ENCODE measurements at places on chromosomes 4 and X.

- DNase-seq: no peak
Observed at GRCh38 chr4:16492872-16493271, 266.6 kb upstream of the TAPT1 start.

GRCh38 chrX:73448379-73448778 is 1.5 kb downstream of the CDX4 start:
- DNase-seq: no peak

GRCh38 chr4:15295421-15296162 is 132.2 kb upstream of the C1QTNF7 start:
- DNase-seq: no peak

- DNase-seq: peak; percentile 21
Observed at GRCh38 chr4:123340381-123340701, 56.3 kb upstream of the SPRY1 start.

DNA sequence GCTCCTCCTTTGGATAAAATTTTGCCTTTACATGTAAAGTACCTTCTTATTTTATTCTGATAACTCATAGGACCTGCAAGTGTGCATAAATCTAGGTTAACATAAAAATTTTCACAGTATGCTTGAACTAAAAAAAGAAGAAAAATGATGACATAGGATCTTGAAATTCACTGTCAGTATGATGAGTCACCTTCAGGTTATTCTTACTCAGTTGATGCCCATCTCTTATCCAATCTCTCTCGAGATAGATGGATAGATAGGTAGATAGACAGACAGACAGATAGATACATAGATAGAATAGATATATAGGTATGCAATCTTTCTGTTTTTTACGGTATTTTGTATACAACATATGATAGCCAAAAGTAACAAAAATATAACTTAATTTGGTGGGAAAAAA is 485.5 kb downstream of the NAF1 start:
- no peak for DNase-seq

- no peak for DNase-seq
Observed at GRCh38 chr4:101689220-101689619, 101.3 kb upstream of the BANK1 start.

DNA sequence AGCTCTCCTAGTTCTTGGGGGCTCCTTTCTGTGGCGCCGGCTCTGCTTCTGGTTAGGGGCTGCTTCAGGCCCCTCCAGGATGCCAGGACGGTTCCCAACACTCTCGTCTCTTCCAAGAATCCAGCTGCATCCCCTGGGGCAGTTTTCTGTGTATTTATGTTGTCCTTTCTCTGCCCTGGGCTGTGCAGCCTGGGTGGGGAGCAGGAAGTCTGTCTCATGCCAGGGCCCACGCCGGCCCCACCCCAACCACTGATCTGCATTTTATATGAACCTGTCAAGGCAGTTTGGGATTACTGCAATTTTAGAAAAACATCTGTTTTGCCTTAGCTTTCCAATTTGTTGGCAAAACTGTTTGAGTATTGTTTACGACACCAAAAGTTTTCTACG is 14.6 kb downstream of the CTBP1 start:
- DNase-seq: no peak

DNA sequence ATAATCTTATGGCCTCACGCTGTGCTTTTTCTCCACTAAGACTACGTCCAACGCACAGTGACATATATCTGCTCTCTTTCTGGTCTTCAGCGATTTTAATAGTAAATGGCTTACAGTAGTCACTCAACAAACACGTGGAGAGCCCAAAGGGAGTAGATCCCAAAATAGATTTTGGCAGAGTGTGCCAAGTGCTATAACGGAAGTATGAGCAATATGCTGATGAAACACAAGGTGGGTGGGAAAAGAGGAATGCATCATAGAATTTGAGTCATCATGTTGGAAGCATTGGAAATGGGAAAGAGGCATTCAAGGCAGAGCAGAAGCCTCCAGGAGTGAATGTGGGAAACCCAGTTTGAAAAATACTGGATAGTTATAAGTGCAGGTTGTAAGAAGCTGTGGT is 129.1 kb upstream of the LDB2 start:
- no peak for DNase-seq

- DNase-seq: no peak
Observed at GRCh38 chr4:123255971-123256370, 140.6 kb upstream of the SPRY1 start.

GRCh38 chr4:179843370-179843769 is 2399.8 kb upstream of the TENM3 start:
- DNase-seq: no peak

DNA sequence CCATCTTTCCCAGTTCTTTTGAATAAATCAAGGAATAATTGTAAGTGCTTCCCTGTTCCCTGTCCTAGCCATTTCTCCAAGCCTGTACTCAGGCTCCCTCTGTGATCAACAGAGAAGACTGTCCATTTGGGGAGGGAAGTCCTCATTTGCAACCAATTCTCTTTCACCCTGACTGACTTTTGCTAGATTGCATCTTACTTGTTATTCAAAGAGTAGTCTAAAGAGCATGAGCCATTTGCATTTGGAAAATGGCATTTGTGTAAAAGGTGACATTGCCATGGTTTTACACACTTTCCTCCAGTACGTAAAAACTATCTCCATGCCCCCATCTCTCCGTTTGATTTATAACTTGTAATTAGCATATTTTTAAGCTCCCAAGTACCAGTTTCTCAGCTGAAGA is 110.6 kb downstream of the MBNL3 start:
- DNase-seq: no peak

- DNase-seq: no peak
Observed at GRCh38 chr4:3720466-3720865, 45.7 kb upstream of the ADRA2C start.

DNA sequence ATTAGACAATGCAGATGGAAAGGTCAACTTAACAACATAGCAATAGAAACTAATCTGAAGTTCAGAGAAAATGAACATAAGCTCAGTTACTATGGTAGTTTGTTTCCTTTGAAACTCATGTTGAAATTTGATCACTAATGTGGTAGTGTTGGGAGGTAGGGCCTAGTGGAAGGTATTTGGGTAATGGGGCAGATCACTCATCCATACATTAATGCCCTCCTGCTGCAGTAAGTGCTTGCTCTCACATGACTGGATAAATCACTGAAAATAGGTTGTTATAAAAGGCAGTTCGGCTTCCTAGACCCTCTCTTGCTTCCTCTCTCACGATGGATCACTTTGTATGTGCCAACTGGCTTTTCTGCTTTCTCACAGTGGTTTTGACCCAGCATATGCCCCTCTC is 567.4 kb upstream of the GALNT7 start:
- DNase-seq: no peak

GRCh38 chrX:72685810-72686456 is 28.2 kb downstream of the PHKA1 start:
- DNase-seq: no peak

DNA sequence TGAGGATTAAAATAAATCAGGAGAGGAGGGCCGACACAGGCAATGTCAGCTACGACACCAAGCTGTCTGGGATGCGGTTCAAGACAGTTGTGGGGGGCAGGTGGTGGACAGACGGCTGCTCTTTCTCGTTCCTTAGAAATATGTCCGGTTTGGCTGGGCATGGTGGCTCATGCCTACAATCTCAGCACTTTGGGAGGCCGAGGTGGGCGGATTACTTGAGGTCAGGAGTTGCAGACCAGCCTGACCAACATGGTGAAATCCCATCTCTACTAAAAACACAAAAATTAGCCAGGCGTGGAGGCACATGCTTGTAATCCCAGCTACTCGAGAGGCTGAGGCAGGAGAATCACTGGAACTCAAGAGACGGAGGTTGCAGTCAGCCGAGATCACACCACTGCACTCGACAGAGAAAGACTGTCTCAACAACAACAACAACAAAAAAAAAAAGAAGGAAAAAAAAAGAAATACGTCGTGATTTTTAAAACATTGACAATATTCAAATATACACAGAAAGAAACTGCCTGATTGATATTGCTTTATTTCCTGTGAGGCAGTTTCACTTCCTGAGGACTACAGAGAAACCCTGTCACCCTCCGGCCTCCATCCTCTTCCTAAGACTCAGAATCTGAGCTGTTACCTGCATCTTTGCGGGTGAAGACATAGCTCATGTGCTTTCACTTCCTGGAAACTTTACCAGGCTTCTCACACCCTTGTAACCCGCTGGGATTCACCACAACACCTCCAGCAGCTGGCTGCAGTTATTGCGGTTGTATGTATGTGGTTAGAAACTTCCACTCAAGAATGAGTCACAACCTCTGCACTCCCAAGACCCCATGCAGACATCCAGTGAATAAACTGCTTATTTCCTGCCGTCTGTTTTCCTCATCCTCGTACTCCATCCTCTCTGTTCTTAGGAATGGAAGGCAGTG is 63.8 kb upstream of the STS start:
- peak; percentile 74 for DNase-seq

- DNase-seq: no peak
Observed at GRCh38 chrX:149504226-149504914, 736 bp downstream of the IDS start.

DNA sequence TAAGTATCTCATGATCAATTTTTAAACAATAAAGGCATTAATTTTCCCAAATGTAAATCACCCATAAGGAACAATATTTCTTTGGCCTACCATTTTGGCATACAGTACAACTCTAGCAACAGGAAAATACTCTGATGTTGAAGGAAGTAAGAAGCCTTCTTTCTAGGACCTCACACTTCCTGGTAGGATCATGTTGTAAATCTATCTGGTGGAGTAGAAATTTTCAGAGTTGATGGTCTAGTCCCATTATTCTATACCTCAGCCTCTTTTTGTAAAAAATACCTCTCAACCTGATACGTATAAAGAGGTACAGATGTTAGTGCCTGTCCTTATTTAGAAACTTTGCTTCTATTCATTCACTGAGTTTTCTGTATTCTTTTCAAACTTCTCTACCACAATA is 40.2 kb upstream of the GRID2 start:
- no peak for DNase-seq

GRCh38 chr4:41069838-41070237 is 144.5 kb downstream of the APBB2 start:
- DNase-seq: no peak

GRCh38 chr4:124282301-124282898 is 430.1 kb downstream of the ANKRD50 start:
- DNase-seq: no peak

DNA sequence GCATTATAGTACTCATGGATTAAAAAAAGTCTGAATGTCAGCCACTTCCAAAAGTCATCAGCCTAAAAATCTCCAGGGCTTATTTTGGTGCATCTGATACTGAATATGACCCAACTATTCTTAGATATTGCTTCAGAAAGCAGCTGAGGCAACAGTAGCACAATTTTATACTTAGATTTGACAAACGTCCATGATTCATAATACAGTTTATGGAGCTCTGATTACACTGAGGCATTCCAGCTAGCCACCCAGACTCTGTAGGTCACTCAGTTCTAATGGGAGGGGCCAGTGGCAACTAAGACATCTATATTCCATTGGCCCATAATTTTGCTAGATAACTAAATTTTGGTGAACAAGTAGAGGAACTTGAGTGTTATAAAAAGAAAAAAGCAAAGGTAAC is 10.3 kb downstream of the SPATA4 start:
- no peak for DNase-seq

GRCh38 chr4:158775091-158775651 is 6.3 kb downstream of the FNIP2 start:
- no peak for DNase-seq

DNA sequence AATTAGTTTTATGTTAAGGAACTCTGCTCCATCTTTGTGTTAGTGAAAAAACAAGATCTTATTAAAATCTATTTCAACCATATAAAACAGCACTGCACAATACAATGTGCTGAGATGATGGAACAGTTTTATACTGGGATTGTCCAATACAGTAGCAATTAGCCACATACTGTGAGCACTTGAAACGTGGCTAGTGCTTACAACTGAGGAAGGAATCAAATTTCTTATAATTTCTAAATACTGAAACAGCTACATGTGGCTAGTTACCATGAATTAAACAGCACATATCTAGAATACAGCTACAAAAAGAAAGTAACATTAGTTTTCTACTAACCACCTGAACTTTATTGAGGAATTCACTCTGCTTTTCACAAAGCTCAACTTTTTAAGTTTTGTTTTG is 14.7 kb downstream of the NFXL1 start:
- DNase-seq: no peak

GRCh38 chr4:24722026-24722568 is 73.3 kb upstream of the SOD3 start:
- no peak for DNase-seq

- DNase-seq: no peak
Observed at GRCh38 chrX:10828036-10828435, 207.7 kb upstream of the MID1 start.

- DNase-seq: no peak
Observed at GRCh38 chrX:119181491-119181890, 53.9 kb upstream of the KIAA1210 start.

- peak; percentile 4 for DNase-seq
Observed at GRCh38 chrX:113522814-113523213, 682.2 kb upstream of the AMOT start.

- no peak for DNase-seq
Observed at GRCh38 chr4:101857176-101857575, 66.6 kb downstream of the BANK1 start.

DNA sequence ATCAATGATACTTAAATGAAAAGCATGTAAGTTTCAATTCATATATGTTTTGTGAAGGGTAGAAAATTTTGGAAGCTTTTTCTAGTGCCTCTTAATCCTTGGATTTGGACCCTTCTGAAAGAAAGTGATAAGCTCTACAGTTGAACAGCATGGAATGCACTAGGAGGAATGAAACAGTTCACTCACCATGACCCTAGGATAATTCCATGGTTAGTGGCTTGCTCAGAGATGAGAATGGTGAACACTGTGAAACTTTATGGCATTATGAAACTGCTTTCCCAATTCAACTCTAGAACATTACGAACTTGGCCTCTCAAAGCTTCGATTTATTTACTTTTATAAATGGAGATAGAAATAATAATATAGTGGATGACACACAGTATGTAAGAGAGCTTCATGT is 88.9 kb upstream of the FAT4 start:
- DNase-seq: no peak

DNA sequence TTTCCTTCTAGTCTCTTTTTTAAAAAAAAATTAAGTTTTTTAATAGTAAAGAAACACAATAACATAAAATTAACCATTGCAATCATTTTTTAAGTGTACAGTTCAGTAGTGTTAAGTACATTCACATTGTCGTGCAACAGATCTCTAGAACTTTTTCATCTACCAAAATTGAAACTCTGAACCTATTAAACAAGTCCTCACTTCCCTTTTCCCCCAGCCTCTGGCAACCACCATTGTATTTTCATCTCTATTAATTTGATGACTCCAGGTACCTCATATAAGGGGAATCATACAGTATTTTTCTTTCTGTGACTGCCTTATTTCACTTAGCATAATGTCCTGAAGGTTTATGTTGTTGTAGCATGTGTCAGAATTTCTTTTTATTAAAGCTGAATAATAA is 31.8 kb downstream of the MSL3 start:
- DNase-seq: no peak

- DNase-seq: no peak
Observed at GRCh38 chrX:118109065-118109464, 7.5 kb downstream of the KLHL13 start.

GRCh38 chr4:55435141-55435841 is 39.5 kb downstream of the TMEM165 start:
- no peak for DNase-seq

- no peak for DNase-seq
Observed at GRCh38 chr4:144113546-144113945, 27.0 kb downstream of the GYPA start.
